ENCODE measurements at places on chromosomes 5 and 9. TPM values are rescaled to one million over a fixed set of nuclear protein-coding genes. Genes with fewer than 3 reads are reported as not detected.

Gene MROH2B
- not detected for polyA plus RNA-seq

Gene GNA14
- not detected for polyA plus RNA-seq

Gene TLX3
- polyA plus RNA-seq: not detected

Gene DNAH5
- 0.73 TPM for polyA plus RNA-seq

Gene PCDHGB1
- polyA plus RNA-seq: 0.08 TPM

Gene CATSPER3
- polyA plus RNA-seq: 0.10 TPM

All from keratinocyte (primary cell).